ENCODE measurements at places on chromosomes 5 and 9. TPM values are rescaled to one million over a fixed set of nuclear protein-coding genes. Genes with fewer than 3 reads are reported as not detected.

Gene ADAMTS12
- total RNA-seq, result 7.3 TPM

Gene FBN2
- total RNA-seq, result 0.68 TPM

Gene TMEM174
- total RNA-seq, result not detected

Gene PLAC8L1
- not detected for total RNA-seq

Gene DDX4
- total RNA-seq, result not detected

Gene CENPK
- 0.42 TPM for total RNA-seq

Gene DMRT3
- total RNA-seq, result not detected

Gene CDO1
- 70.7 TPM for total RNA-seq

Gene TAL2
- not detected for total RNA-seq

Gene SETD9
- 5.1 TPM for total RNA-seq

Gene CERT1
- total RNA-seq, result 43.7 TPM

Gene TLX3
- total RNA-seq, result not detected

Gene ALDOB
- total RNA-seq, result not detected

Gene MYMK
- not detected for total RNA-seq

Gene GFM2
- 11.6 TPM for total RNA-seq

Gene RETREG1
- total RNA-seq, result 3.8 TPM

Gene NEUROG1
- not detected for total RNA-seq

Gene RIGI
- 16.9 TPM for total RNA-seq

Gene PCDHA2
- total RNA-seq, result 0.85 TPM

Gene RNF183
- not detected for total RNA-seq

Gene ADGRD2
- not detected for total RNA-seq

Gene CD180
- 0.81 TPM for total RNA-seq

Gene PCDHB16
- 11.6 TPM for total RNA-seq

Gene C5orf15
- 56.1 TPM for total RNA-seq

Gene CCL21
- total RNA-seq, result 9.3 TPM

Gene FOXD4L3
- total RNA-seq, result not detected

Gene PALM2AKAP2
- 84.2 TPM for total RNA-seq

Gene FUT7
- not detected for total RNA-seq

Gene FST
- total RNA-seq, result 12.6 TPM

Gene ELL2
- total RNA-seq, result 248 TPM

All from thoracic aorta (tissue), 2 donors.